ENCODE measurements at places on chromosomes 4 and X.

DNA sequence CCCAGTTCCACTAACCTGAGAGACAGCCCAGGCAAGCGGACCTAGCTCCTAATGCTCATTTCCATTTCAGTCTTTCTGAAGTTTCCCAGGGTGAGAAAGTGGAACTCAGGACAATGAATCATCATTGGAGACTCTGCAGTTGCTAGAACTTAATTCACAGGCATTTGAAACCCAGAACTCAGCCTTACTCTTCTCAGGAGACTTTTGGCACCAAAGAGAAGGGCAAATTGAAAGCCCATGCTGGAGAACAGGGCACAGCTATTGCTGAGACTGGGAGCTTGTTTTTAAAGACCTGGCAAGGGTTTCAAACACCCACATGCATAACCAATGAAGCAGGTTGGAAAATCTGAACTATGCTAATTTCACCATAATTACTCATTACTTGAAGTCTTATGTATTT is 36.0 kb downstream of the BST1 start:
- peak; percentile 46 for DNase-seq

DNA sequence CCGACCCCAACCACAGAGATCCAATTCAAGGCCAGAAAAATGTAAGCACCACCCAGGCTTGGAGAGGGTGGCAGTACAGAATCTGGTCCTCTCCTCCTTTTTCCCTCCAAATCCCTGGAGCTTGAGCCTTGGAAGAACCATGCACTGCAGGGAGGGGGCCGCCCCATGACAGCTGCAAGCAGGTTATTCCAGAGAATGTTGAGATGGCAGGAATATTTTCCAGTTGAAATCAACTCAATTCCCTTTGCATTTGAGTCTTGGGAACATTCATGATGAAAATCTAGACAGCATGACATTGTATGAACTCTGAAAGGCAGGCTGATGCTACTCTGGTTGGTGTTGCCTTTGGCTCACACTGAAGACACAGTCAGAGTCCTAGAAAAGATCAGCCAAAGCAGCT is 386.6 kb upstream of the FGF16 start:
- no peak for DNase-seq

DNA sequence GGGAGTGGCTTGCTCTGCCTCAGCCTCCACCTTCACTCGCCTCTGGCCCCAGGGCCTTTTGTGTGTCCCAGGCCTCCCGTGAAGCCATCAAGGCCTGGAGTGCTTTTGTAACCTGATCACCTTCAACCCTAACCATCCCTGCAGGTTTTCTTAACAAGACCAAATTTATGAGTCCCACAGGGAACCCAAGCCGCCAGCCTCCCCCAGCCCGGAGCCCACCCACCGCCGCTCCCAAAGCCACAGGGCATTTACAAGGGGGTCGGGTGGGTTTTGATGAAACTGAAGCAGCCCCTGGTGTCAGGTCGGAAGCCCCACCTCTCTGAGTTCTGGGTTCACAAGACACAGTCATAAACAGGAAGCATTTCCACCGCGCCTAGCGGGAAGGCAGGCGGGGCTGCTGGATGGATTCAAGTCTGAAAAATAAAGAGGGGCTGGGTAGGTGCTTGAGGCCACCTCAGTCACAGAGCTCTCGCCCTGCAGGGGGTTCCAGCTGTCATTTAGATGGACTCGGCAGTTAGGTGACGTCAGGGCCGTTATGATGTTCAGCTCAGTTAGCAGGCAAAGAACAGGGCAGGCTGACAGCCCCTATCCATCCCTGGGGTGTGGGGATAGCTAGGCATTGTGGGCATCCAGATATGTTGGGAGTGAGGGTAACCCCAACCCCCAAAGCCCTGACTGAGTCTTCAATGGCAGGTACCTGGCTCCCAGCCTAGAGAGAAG is 128.5 kb downstream of the BCOR start:
- DNase-seq, result no peak

- DNase-seq, result peak; percentile 89
Observed at GRCh38 chrX:30521440-30522182, 56.0 kb downstream of the TASL start.

- no peak for DNase-seq
Observed at GRCh38 chr4:6955261-6955911, 45.8 kb downstream of the TBC1D14 start.

DNA sequence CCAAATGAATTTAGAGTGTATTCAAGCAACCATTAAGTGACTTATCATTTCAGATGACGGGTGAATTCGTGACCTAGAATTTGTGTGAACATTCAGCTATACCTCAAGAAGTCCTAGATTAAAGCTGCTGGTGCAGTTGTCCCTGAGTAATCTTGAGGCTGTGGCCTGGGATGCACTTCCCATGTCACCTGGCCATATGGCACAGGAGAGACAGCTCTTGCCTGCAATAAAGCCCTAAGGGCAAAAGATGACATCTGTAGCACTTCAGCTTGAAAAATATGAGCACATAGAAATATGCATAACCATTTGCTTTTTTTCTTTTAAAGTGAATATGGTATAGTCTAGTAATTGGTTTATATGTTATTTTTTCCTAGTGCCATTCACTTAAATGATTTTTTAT is 125.8 kb downstream of the FHDC1 start:
- no peak for DNase-seq

DNA sequence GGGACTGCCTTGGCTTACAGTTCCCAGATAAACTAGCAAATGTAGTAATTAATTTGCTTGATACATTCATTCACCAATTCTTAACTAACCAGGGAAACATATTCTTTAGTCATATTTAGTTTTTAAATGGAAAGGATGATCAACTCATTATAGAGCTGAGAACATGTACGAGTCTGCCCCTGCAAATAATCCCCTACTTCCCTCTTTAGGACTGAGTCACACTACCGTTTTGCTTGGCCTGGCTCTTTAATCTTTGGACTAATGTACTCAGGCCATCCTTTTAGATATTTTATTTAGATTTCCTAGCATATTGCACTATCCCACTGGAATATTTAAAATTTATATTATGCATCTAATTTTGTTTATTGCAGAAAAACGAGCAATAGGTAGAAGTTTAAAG is 105.5 kb upstream of the LCORL start:
- no peak for DNase-seq

GRCh38 chr4:185941461-185941860 is 127.5 kb upstream of the TLR3 start:
- DNase-seq, result no peak

- DNase-seq, result peak; percentile 97
Observed at GRCh38 chrX:39907964-39908661, 189.6 kb downstream of the BCOR start.

- DNase-seq, result no peak
Observed at GRCh38 chrX:51889851-51890250, 3.6 kb upstream of the MAGED1 start.

- peak; percentile 28 for DNase-seq
Observed at GRCh38 chrX:132184871-132185270, 34.4 kb downstream of the RAP2C start.

GRCh38 chrX:113793563-113793962 is 790.3 kb upstream of the HTR2C start:
- DNase-seq, result no peak

DNA sequence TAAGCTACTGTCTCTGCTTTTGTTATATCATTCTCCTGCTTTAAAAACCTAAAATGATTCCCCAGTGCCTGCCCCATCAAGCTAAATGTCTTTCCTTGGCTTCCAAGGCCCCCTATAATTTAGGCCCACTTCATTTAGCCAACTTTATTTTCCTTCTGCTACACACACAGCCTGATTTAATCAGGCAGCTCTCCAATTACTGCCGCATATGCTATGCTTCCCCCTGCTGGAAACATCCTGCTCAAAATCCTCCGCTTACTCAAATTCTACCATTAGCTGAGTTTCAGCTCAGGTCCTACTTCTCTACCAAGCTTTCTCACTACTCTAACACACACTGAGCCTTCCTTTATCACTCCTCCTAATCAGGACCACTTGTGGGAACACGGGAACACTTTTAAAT is 17.0 kb downstream of the LAMP2 start:
- DNase-seq, result peak; percentile 37

DNA sequence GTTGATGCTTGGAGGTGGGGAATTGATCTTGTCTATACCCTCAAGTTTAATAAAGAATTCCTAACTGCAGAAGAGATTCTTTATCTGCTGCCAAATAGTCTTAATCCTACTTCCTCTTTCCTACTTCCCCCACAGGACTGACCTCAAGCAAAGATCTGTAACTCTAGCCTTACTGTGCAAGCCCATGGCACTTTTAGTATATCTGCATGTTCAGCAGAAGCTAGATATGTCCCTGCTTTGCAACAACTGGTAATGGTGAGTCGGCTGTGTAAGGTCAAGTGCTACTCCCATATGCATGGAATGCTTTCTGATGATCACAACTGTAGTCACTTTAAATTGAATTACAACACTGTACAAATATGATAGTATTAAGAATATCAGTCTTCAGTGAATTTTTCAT is 26.3 kb upstream of the PDS5A start:
- peak; percentile 39 for DNase-seq

- no peak for DNase-seq
Observed at GRCh38 chr4:110139815-110140214, 58.6 kb downstream of the ELOVL6 start.

All from EH (cell line).